ENCODE measurements at places on chromosomes 5 and 9.

- no peak for DNase-seq
Measured at GRCh38 chr5:22542340-22542739, 310.8 kb downstream of the CDH12 start.

GRCh38 chr5:143501310-143502044 lies 98.0 kb upstream of the NR3C1 start:
- DNase-seq = no peak

DNA sequence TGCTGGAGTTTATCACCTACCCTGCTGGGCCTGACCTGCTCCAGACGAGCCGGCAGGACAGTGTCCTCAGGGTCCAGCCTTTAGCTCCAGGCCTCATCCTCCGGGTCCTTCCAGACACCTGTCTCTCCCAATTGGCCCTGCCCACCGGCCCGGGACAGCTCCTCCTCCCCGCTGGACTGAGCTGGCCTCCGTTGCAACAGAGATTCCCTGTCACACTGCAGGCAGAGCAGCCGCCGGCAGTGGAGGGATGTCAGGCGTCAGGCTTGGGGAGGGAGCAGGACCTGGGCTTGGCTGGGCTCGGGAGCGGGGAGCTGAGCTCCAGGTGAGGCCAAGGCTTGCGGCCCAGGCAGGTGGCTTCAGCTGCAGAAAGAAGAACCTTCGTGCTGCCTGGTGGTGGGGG lies 1.7 kb downstream of the KCNT1 start:
- DNase-seq = no peak

DNA sequence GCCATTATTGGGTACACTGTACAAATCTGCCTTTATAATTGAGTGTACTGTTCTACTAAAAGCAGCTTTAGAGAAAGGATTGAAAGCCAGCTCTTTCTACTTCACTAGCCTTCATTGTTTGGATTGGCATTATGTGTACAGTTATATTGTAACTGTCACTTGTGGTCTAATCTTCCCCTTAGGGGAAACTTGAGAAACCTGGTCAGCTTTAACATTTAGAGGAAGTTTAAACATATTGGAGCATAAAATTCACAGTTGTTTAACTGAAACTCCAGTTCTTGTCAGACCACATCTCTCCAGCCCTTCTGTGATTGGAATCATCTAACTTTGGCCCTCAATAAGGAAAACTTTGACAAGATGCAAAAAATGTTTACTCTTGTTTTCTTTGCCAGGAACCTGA lies 24.6 kb downstream of the PIK3R1 start:
- no peak for DNase-seq

DNA sequence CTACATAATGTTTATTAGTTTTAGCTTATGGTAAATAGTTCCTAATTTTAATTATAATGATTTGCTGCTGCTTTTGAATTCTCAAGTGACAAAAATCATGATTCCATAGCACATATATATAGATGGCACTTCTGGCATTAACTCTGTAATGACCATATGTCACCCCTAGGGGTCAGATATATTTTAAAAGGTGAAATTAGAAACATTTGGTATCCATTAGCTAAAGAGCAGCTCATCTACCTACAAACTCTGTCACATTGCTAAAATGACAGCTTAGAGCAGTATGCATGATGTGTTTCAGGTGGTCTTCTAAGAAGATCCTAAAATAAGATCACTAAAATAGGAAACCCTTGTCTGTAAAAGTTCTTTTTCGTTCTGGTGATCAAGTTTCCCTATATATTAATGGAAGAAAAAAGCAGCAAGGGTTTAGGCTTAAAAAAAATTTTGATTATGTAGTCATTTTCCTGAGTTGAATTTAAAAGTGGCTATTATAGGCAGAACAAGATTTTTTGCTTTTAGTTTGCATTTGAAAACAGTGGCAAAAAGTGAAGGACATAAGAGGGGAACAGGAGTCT lies 157.7 kb upstream of the POU5F2 start:
- DNase-seq = no peak

GRCh38 chr5:39073767-39074016 lies 507 bp downstream of the RICTOR start:
- DNase-seq = no peak

GRCh38 chr9:88287972-88288371 lies 100.3 kb upstream of the SPIN1 start:
- no peak for DNase-seq

- DNase-seq = peak; percentile 55
Measured at GRCh38 chr9:129656795-129657390, 8.6 kb upstream of the PRRX2 start.

GRCh38 chr9:38263532-38263931 lies 129.0 kb upstream of the ALDH1B1 start:
- peak; percentile 51 for DNase-seq

GRCh38 chr5:102874054-102874453 lies 118.9 kb downstream of the PAM start:
- no peak for DNase-seq

- DNase-seq = peak; percentile 56
Measured at GRCh38 chr5:125560476-125561225, 814.2 kb upstream of the ZNF608 start.

DNA sequence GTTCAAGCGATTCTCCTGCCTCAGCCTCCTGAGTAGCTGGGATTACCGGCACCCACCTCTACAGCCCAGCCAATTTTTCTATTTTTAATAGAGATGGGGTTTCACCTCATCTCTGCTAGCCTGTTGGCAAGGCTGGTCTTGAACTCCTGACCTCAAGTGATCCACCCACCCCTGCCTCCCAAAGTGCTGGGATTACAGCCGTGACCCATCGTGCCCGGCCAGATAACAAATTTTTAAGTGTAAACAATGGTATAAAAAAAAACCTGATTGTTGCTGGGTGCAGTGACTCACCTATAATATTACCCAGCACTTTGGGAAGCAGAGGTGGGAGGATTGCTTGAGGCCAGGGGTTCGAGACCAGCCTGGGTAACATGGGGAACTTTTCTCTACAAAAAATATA lies 28.0 kb upstream of the N4BP3 start:
- no peak for DNase-seq

Measured in iris pigment epithelial cell (primary cell).